IMR-90 (cell line): ENCODE measurements at places on chromosomes 16 and 17.

GRCh38 chr16:27841911-27842310 lies 221.6 kb downstream of the GSG1L start:
- no peak overlapping the region for H3K4me3 ChIP-seq
- no peaks in the 10 kb centered on the region for H3K4me1 ChIP-seq
- no peaks in the 10 kb centered on the region for H3K36me3 ChIP-seq
- peaks cover 9% of the 10 kb centered on the region for H3K27me3 ChIP-seq
- DNase-seq, result no peak

DNA sequence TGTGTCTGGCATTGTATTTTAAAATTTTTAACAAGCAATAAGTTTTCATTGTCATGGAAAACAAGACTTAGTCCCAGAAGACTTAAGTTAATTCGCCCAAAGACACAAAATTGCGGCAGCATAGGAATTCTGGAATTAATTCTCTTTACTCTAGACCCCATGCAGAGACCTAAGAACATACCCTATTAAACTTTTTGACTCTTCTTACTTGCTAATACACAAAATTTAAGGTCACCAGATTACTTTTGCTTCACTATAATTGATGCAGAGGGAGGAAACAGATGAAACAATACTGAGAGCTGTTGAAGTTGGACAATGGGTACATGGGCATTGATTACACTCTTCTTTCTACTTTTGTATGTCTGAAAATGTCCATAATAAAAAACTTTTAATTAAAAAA lies 12.6 kb downstream of the HELZ start:
- DNase-seq, result no peak
- no peaks in the 10 kb centered on the region for H3K27me3 ChIP-seq
- peaks cover 3% of the 10 kb centered on the region for H3K4me1 ChIP-seq
- H3K36me3 ChIP-seq, result peaks cover 18% of the 10 kb centered on the region
- no peak overlapping the region for H3K27ac ChIP-seq

DNA sequence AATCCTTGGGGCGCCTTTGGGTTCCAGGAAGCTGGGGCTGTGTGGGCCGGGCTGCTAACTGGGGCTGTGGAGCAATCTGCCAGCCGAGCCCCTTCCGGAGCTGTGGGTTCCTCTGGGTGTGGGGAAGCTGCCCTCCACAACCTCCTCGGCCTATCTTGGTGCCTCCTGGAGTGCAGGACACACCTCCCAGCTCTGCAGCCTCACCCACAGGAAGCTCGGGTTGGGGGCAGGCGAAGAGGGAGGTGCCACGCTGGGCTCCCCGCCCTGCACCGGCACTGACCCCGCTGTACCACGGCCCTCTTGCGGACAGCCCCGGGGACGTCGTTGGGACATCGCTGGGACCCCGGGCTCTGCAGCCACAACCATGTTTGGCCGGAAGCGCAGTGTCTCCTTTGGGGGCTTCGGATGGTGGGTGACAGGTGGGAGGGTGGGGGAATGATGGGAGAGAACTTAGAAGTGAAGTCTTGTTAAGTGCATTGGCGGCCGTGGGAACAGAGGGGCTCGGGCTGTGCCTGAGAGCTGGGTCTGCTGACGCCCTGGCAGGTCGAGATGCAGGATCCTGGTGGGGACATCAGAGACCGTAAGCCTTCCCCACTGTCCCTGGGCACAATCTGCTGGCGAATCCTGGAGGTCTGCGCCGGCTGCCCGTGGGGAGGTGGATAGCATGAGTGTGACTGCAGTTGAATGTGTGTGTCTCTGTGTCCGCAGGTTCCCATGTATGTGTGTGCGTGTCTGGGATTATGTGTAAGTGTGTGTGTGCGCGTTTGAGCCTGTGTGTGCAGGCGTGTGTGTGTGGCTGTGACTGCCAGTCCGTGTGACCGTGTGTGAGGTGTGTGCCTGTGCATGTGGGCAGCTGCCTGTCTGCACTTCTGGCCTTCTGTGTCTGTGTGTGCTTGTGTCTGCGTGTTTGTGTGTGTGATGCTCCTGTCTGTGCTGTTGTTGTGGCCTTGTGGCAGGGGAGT lies at the start of gene RAP1GAP2:
Gene RAP1GAP2, plus strand, starts transcription at position 275 of the 962 bp plus-strand sequence. Its CDS starts 90 bp downstream, at position 365.
- H3K36me3 ChIP-seq, result no peaks in the 10 kb centered on the region
- no peak for DNase-seq
- H3K4me3 ChIP-seq, result no peak within 1 kb of the TSS
- no peak within 1 kb of the TSS for H3K27ac ChIP-seq
- peaks cover 17% of the 10 kb centered on the region; the same call in 1 of the 2 replicates for H3K27me3 ChIP-seq

DNA sequence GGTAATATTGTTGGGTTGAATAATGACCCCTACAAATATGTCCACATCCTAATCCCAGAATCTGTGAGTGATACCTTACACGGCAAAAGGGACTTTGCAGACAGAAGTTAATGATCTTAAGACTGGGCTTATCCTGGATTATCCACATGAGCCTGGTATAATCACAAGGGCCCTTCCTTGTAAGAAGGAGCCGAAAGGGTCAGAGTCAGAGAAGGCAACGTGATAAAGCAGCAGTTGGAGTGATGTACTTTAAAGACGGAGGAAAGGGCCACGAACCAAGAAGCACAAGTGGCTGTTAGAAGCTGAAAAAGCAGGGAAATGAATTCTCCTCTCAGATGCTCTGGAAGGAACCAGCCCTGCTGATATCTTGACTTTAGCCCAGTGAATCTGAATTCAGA lies 137.8 kb downstream of the UTP18 start:
- no peaks in the 10 kb centered on the region for H3K27me3 ChIP-seq
- H3K27ac ChIP-seq, result no peak overlapping the region
- no peaks in the 10 kb centered on the region for H3K4me1 ChIP-seq
- no peak for DNase-seq
- H3K36me3 ChIP-seq, result no peaks in the 10 kb centered on the region

DNA sequence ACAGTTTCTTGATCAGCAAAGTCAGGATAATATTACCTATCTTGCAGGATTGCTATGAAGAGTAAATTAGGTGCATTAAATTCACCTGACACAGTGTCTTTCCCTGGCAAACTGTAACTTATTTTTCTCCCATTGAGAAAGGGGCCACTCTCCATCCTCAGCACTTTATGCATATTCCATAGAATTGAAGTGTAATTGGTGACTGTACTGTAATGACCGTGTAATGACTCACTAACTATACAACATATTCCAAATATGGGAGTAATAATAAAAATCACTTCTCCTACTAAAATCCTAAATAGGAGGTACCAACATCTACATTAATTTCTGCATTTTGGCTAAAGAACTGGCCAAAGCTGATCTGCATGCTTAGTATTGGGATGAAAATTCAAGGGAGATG lies 141.9 kb upstream of the NOG start:
- peak; percentile 25 for DNase-seq
- no peak overlapping the region for H3K27ac ChIP-seq
- H3K36me3 ChIP-seq, result no peaks in the 10 kb centered on the region
